NCI-H226 (cell line): ENCODE measurements at places on chromosomes 6 and 20.

DNA sequence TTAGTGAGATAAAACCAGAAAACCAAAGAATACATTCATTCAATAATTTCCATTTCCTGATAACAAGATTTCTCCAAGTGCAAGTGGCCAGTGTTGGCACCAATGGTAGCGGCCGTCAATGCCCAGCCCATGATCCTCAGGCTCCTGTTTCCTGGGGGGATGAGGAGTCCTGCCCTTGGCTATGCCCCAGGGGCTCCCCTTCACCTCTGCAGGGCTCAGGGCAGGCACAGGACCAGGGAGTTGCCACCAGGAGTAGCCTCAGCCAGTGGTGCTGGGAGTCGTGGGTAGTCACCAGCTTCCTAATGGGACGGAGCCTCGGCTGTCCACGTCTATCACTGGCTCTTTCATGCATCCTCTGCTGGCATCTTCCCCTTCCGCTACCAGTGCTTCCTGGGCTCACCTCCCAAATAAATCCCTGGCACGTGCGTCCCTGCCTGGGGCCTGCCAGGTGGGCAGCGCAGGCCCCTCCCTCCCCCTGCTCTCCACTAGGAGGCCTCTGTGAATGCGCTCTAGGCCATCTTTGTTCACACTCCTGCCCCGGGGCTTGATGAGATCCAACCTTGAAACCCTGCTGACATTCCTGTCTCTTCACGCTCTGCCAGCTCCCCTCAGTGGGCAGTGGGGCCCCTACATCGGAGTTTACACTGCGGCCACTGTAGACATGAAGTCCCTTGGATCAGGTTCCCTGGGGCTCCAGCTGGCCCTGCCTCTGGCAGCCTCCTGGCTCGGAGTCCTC, 215.7 kb downstream of the SYNDIG1 start:
- DNase-seq, result no peak

GRCh38 chr6:6793388-6794250, 205.1 kb downstream of the LY86 start:
- DNase-seq, result no peak

DNA sequence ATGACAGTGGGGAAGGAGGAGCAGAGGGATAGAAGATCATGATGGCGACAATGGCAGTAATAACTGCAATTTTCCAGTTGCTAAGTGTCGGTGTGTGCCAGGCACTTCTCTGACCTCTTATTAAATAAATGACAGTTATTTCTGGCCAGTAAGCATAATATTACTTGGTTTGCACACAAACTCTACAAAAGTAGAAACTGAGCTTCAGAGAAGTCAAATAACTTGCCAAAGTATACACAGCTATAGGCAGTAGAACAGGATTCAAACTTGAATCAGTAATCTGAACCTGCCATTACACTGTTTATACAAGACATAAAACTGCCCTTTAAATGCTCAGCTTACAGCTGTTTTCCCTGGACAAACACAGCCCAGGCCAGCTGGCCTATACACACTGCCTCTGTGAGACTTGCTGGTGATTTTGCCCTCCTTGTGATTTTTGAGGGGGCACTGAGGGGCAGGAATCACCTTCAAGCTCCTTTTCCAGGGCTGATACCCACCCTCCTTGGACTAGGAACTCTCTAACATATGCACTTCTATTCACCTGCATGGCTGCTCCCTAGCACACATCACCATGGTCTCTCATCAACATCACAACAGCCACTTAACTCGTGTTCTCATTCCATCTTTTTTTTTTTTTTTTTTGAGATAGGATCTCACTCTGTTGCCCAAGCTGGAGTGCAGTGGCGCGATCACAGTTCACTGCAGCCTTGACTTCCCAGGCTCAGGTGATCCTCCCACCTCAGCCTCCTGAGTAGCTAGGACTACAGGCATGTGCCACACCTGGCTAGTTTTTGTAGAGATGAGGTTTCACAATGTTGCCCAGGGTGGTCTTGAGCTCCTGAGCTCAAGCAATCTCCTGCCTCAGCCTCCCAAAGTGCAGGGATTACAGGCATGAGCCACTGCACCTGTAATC, 63.6 kb downstream of the SLC23A2 start:
- no peak for DNase-seq

DNA sequence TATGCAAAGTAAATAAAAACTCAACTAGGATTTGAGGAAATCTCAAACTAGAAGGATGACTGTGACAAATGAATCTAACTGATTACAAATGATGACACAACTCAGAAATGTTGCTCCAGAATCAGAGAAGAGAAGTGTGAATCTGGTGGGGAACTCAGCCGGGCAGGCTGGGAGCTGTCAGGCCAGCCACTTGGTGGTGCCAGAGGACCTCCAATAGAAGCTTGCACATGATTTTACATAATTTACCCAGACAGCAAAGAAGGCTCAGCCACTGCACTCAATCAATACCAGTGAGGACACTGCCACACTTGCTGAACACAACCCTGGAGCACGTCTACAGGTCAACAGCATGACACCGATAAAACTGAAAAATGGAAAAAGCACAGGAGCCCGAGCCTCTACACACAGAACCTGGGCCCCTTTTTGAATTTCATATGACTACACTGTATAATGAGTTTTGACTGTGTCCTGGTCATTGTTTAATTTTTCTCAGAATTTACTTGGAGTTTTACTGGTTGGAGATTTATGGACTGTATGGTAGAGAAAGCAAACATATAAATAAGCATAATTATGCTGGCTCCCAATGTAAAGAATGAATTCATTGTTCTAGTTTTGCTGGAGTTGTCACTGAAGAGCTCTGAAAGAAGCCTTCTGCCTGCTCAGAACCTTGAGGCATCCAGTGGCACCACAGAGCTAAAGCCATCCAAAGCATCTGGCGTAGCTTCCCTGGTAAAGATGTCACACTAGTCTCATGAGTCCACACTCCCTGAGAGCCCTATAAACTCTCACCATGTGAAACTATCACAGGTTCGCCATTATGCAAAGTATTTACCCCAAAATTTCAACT, 296.5 kb downstream of the THBS2 start:
- peak; percentile 80 for DNase-seq
